Ovary (tissue), 10 donors: ENCODE measurements at places on chromosomes 7 and 10. TPM values are rescaled to one million over a fixed set of nuclear protein-coding genes. Genes with fewer than 3 reads are reported as not detected.

- DNase-seq: no peak
These were observed 5.5 kb downstream of the DNTT start for GRCh38 chr10:96309628-96310320.

- no peak for DNase-seq
These were observed 19.3 kb downstream of the CDHR3 start for GRCh38 chr7:105982388-105982787.

The SFRP4 gene
- polyA plus RNA-seq: 146 TPM

The ZNF138 gene
- polyA plus RNA-seq: 5.3 TPM
